Stimulated activated CD8-positive, alpha-beta memory T cell treated with anti-CD3 and anti-CD28 coated beads, Interleukin-2, amount 100 ng/mL, for 48 hours (primary cell): ENCODE measurements at places on chromosomes 12 and 14.

GRCh38 chr12:12713932-12714275 is 3.3 kb upstream of the CDKN1B start:
- no peak for DNase-seq

- no peak for DNase-seq
Observed at GRCh38 chr12:52581481-52581880, 7.8 kb upstream of the KRT74 start.

DNA sequence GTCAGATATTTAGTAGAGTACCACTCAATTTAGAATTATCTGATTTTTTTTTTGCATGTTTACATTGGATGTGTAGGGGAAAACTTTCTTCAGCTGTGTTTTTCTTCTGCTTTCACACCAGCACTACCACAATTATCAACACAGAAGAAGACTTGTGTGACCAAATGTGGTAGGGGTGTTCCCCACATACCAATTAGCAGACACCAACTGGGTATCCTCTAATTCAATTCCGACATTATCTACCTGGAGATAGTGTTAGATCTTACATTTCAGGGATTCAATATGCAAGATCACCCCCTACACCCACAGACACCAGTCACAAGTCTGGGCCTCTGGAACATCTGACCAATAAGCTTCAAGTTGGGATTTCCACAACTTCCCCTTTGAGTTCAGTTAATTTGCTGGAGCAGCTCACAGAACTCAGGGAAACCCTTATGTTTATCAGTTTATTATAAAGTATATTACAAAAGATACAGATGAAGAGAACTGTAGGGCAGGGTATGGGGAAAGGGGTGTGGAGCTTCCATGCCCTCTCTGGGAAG is 4.1 kb upstream of the KLRG1 start:
- no peak for DNase-seq

GRCh38 chr12:51687177-51687576 is 96.1 kb downstream of the SCN8A start:
- DNase-seq = no peak

DNA sequence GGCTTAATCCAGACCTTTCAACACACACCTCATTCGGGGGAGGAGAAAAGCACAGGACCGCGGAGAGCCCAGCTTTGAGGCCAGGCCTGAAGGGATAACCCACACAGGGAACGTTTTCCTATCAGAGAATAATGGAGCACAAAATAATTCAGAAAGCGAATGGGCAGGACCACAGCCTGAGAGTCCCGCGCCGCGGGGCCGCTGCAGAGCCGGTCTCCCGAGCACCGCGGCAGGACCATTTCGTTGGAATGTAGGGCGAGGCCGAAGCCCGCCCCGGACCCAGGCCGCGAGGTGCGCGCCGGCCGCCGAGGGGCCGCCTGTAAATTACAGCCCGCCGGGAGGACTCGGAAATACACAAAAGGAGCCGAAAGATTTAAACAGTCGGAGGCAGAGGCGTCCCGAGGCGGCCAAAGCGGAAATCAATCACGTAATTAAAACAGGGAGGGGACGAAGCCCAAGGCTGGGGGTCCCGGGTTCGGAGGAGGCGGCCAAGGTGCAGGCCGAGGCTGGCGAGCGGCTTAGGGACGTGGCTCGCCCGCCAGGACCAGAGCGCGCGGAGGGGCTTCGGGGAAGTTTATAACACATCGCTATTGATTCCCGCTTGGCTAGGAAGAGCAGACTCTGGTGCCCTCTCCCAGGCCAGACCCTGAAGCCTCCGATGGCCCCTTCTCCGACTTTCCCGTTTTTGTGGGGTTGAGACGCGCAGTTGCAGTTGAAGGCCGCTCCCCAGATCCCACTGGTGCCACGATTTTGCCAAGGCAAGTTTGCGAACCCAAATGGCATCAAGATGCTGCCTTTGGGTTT is 6.3 kb upstream of the HOXC4 start:
- no peak for DNase-seq

DNA sequence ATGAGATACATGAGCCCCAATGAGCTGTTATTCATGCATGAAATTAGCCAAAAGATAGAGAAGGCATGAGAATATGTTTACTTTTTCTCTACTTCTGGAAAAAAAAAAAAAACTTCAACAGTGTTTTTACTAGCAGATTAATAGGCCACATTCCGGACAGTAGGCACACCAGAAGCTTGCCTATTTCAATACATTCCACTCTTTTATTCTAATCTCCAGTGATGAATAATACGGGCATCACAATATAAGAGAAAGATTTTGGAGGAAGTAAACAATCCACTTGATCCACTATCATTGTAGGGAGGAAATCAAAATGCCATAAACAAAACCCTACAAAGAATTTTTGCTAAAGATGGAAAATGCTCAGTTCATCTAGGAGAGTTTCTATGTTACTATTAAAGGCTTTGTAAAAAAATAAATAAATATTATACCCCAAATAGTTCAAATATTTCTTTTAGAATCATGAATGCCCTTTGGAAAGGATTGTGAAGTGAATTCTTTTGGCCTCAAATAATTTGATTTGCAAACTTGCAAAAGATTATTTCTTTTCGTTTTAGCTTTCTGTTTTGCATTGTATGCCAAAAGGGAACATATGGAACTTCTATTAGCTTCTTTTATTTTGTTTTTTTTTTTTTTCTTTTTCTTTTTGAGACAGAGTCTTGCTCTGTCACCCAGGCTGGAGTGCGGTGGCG is 232.6 kb downstream of the EPS8 start:
- no peak for DNase-seq

- DNase-seq = no peak
Observed at GRCh38 chr14:102900631-102901571, 21.6 kb upstream of the AMN start.

GRCh38 chr12:121285856-121286255 is 10.7 kb downstream of the CAMKK2 start:
- no peak for DNase-seq

DNA sequence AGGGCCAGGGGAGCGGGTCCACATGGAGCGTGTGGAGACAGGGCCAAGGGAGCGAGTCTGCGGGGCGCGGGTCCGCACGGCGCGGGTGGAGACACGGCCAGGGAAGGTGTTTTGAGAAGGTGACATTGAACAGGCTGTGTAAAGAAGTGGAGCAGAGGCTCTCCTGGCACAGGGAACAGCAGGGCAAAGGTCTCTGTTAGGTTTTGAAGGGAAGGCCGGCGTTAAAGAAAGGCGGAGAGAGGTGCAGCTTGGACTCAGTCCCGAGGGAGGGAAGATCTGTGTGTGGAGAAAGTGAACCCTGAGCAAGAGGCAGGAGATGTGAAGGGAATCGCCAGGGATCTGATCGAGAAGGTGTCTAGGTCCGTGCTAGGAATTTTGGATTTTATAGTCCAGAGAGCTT is 1.8 kb downstream of the PXMP2 start:
- DNase-seq = no peak

DNA sequence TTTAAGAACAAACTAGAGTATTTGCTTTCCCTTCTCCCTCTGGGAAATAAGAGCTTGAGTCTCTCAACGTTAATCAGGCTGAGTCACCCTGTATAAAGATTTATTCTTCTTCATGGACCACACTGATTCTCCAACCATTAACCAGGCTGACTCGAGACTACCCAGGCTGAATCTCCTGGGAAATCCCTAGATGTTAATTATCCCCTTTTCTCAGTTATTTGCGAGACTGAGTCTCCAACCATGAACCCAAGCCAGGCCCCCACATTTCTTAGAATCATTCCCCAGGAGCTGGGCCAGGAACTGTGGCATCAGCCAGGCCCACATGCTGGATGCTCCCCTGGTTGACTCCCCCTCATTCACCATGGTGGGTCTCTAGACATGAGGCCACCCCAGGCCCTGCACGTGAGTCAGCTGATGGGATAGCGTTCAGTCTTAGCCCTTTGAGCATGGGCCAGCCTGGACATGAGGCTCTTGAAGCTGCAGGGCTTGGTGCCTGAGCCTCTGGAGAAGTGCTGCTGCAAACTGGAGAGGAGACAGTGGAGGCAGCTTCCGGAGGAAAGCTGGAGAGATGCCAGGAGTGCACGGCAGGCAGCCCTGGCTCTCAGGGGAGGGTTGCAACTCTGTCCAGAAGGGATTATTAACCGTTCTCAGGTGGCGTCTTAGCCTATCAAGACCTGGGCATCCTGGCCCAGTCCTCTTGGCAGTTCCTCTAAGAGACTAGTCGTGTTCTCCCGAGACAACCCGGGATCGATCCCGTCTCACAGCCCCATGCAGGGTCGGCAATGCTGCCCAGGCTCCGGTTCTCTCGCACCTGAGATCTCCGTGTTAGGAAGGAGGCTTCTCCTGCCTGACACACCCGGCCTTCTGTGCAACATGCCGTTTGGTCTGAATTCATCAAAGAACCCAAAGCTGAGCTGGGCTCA is 296.6 kb downstream of the ADGRD1 start:
- no peak for DNase-seq

DNA sequence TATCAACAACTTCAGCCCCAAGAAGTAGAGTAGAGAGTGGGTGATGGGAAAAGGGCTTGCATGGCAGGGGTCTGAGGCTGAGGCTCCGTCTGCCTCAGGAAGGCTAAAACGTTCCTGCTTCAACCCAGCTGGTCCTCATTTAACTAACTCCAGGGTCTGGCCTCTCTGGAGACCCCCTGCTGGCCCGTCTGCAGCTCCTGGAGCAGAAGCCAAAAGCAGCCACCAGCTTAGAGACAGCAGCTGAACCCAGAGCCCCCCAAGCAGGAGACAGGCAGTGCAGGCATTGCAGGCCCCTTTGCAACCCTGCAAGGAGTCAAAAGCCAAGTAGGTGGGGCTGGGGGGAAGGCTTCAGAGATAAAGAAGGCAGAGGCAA is 25.1 kb upstream of the LTBP2 start:
- no peak for DNase-seq

DNA sequence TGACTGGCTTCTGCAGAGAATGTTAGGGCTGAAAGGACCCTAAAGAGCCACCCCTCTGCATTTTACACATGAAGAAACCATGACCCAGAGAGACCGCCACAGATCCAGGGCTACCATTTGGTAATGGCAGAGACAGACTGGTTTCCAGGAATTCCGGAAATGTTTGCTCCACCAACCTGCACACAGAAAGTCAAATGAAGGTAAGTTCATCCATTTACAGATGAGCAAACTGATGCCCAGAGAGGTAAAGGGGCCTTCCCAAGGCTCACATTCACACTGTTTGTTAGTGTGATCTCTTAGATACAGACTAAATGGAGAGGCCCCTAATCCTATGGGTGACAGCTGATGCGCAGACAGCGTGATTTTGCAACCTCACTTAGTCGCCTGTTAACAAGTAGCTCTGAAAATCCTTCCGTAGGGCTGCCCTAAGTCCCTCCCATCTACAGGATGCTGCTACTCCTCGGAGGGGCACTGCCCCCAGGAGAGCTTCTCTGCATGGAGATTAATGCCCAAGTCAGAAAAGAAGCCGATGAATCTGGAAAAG is 33.8 kb downstream of the ZFP36L1 start:
- no peak for DNase-seq

- DNase-seq = no peak
Observed at GRCh38 chr14:94372021-94372605, 16.3 kb downstream of the SERPINA1 start.

GRCh38 chr12:24950231-24950834 is 1.4 kb upstream of the BCAT1 start:
- no peak for DNase-seq

DNA sequence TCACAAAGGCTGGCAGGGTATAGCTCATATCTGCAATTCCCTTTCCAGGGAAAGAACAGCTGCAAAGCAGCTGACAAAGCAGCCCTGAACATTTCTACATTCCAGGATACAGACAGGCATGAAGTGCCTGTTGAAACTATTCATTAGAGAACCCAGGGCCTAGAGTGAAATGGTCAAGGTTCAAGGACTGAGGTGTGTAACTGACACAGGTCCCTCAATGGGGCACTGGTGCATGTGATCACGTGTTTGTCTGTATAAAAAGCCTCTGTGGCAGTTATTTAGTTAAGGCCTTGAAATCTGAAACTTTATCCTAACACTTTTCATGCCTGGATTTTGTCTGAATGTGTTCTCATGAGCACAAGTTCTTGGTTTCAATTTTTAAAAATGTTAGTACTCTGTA is 47.1 kb downstream of the GIT2 start:
- no peak for DNase-seq

GRCh38 chr14:91114079-91115065 is 499 bp downstream of the DGLUCY start:
- peak; percentile 57 for DNase-seq

GRCh38 chr12:3083241-3083920 is 6.2 kb downstream of the TSPAN9 start:
- DNase-seq = no peak

DNA sequence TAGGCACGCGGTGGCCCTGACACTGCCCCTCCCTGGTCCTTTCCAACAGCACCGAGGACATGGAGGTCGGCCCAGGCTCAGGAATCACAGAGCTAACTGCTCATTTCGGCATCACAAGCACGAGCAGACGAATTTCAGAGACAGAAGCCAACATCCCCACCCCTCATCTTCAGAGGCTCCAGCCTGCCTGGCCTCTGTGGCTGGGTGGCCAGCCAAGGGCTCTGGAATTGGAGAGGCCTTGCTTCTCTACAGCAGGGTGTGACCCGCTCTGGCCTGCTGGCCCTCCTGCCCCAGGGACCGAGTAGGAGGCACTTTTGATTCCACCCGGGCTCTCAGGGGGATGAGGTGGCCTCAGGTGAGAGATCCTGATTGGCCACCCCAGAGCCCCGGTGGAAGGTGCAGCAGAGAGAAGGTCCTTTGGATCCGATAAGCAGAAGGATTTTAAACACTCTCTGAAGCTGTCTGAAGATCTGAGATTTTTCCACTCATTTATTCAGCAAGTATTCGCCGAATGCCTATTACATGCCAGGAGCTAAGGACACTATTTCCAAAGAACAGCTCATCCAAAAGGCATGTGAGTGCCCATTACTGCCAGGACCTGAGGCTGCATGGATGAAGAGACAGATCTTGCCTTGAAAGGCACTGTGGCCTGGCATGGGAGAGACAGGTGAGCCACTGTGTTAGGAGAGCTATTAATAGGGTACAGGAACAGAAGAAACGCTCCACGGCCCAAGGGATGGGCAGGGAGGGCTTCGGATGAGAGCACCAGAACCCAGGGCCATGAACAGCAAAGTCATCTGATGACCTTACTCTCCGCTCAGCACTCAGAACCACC is 10.2 kb downstream of the BAG5 start:
- DNase-seq = no peak

DNA sequence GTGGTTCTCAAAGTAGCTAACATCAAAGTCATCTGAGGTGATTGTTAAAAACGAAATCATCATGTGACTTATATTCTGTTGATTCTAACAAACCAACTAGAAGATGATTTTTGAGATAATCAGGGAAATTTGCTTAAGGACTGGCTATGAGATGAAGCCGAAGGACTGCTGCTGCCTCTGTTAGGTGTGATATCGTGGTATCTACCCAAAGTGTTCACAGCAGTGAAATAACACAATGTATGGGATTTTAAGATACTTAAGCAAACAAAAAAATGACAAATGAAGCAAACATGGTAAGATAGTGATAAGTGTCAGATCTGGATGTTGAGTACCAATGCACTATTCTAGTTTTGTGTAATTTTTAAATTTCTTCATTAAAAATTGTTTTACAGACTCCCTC is 59.1 kb downstream of the GXYLT1 start:
- DNase-seq = no peak
